Amniotic stem cell (primary cell): ENCODE measurements at places on chromosomes 4 and X.
A peak's percentile ranks its signal among the peaks of the same experiment; 100 is the strongest.

DNA sequence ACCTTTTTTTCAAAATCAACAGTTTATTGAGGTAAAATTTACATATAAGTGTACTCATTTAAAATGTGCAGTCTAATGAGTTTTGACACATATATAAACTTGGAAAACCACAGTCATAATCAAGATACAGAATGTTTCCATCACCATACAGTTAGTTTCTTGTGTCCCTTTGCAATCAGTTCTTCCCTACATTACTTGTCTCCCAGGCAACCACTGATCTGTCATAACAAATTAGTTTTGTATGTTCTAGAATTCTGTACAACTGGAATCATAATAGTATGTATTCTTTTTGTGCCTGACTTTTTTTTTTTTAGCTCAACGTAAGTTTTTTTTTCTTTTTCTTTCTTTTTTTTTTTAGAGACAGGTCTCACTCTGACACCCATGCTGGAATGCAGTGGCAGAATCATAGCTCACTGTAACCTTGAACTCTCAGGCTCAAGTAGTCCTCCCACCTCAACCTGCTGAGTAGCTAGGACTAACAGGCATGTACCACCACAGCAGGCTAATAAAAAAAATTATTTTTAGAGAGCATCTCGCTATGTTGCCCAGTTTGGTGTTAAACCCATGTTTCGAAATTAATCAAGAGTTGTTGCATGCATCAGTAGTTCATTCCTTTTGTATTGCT lies 26.9 kb downstream of the ARFIP1 start:
- no peak for DNase-seq

DNA sequence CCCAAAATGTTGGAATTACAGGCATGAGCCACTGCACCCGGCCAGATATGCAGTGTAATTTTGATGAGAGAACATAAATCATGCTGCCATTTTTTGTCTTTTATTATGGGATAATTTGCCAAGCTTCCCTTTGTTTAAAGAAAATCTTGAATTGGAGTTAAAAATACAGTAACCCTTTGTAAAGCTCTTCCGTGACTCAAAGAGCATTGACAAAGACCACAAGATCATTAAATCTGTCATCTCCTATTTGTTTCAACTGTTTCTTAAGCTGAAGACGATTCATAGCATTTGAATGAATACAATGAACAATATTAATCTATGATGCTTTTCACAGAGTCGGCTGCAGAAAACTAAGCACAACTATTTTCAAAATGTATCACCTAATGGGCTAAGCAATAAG lies 132.6 kb downstream of the ANAPC4 start:
- no peak for DNase-seq

- no peak for DNase-seq
Measured at GRCh38 chrX:7704205-7704604, 138.8 kb upstream of the VCX start.

- DNase-seq, result peak; percentile 48
Measured at GRCh38 chr4:188986271-188986689, 847.0 kb downstream of the TRIML1 start.

GRCh38 chrX:48937054-48937907 lies 18.5 kb upstream of the PIM2 start:
- no peak for DNase-seq

DNA sequence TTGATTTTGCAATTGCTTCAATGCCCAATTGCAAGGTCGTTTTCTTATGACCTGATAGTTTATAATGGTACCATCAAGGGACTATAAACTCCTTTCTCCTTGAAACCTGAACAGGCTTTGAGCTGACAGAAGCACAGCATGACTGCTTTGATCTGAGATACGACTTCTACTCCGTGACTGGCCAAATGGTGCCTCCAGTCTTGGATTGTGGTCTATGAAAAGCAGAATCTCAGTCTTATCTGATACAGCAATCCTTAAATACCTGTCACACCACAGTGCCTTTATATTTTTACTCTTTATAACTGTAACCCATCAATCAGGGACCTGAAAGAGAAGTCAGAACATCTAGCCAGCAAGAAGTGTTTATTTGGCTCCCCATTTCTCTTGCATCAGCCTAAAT lies 93.1 kb downstream of the DOCK11 start:
- DNase-seq, result no peak

- no peak for DNase-seq
Measured at GRCh38 chrX:116596010-116596409, 133.2 kb upstream of the CT83 start.

DNA sequence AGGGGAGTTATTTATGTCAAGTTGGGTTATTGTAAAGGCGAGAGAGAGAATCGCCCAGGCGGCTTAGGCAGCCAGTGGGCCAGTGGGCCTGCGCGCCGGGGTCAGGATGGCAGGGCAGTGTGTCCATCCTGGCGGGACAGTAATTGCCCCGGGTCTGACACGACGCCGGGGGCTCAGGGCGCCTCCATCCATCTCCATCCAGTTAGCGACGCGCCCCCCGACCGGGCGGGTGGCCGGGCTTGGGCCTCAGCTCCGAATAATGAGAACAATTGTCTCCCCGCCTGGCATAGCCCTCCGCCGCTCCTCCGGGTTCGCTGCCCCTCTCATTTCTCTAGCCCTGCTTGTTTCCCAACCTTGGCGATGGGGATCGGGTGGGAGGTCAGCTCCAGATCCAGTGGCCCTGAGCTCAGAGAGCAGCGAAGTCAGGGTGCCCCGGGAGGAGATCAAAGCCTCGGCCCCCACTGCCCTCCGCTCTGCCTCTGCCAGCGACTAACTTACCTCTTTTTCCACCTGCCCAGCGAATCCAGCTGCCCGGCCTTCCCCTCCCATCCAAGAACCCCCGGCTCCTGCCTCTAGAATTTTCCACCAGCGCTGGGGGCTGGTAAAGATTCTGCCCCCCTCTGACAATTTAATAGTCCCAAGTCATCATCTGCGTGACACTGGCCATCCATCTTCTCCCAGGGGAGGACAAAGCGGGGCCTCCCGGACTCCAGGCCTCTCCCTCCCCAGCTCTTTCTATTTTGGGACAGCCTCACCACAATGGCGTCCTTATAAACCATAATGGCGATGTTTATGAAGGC lies 56.9 kb upstream of the TMEM33 start:
- no peak for DNase-seq

- DNase-seq, result no peak
Measured at GRCh38 chrX:47500554-47500953, 17.5 kb upstream of the ZNF41 start.

DNA sequence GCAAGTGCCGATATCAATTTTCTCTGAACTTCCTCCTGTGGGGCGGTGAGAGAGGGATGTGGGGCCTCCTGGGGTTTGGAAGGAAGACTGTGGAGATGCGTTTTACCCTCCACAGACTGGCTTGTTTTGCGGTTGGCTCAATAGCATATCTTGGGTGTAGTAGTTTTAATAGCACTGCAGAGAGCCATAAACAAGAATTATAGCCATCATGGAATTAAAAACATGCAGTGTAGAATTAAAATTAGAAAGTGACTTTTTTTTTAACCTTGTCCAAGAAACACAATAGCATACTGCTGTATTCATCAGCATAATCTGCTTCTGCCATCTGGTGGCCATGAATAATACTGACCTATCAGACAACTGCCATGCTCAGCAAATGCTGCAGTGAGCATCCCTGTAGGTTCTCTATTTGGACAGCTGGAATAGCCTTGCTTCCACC lies 47.3 kb upstream of the SCML1 start:
- DNase-seq, result peak; percentile 35

DNA sequence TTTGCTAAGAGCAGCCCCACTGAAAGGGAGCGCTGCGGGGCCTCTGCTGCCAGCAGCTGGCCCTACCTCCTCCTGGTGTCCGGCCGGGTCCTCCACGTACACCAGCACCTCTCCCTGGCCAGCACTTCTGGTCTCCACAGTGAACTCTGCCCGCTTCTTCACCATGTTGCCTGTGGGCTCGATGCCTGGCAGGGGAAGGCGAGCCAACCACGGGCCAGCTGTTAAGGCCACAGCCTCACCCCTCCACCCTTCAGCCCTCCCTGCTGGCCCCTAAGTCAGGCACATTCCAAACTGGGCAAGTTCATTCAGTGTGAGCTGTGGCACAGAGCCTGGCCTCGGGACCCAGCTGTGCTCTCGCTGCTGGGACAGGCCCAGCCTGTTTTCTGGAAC lies 7.8 kb downstream of the FLNA start:
- no peak for DNase-seq

GRCh38 chr4:139740531-139741041 lies 75.0 kb downstream of the MGST2 start:
- peak; percentile 59 for DNase-seq

GRCh38 chr4:146175541-146176453 lies at the start of gene LSM6:
Gene LSM6 (plus strand): TSS chr4:146175718. CDS start chr4:146182922, 7,204 bp downstream.
- peak; percentile 52 for DNase-seq

DNA sequence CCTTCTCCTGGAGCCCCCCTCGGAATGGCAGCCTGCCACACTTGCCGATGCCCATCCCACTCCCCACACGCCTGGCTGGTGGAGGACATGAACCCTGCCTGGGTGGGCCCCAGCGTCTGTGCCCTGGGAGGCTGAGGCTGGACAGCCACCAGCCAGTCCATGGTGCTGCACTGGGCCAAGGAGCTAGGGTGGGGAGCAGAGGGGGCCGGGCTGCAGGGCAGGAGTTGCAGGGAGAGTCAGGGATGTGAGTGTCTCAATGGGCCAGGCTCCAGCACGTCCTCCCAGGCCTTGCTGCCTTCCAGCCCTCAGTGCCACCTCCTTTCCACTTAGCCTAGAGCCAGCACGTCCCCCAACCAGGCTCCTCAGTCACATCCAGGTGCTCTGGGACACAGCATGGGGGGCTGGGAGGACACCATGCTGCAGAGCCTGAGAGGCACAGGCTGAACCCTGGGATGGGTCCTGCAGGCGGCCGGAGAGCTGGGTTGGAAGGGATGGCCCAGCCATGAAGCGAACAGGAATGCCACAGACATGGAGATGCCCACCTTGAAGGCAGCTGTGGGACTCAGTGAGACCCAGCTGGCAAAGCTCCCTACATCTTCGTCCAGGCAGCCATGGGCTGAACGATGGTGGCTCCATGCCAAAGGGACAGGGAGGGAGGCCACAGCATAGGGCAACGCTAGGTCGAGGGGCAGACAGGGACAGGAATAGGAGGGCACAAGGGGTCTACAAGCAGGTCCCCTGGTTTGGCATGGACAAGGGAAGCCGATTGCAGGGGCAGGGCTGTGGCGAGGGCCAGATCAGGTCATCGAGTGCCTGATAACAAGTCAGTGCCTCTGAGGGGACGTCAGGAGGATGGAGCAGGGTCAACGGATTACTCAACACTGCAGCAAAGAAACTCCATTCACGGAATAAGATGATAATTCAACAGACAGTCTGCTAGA lies 30.1 kb upstream of the MXD4 start:
- no peak for DNase-seq

GRCh38 chrX:46918434-46918833 lies 6.2 kb downstream of the JADE3 start:
- no peak for DNase-seq

- DNase-seq, result no peak
Measured at GRCh38 chr4:42588909-42589308, 68.0 kb downstream of the ATP8A1 start.

DNA sequence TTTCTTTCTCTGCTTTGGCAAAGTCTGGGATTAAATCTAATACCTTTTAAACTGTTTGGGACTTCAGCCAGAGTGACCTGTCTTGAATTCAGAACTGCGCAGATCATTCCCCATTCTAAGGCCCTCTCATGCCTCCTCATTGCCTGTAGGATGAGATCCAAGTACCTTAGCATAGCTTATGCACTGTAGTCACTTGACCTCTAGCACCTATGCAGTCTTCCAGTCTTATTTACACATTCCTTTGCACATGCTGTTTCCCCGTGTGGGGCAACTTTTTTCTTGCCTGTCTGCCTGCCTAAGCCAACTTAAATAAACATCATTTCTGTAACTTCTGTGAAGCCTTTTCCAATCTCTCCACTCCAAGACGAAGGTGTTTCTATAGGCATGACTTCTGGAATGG lies 68.4 kb downstream of the AR start:
- no peak for DNase-seq

DNA sequence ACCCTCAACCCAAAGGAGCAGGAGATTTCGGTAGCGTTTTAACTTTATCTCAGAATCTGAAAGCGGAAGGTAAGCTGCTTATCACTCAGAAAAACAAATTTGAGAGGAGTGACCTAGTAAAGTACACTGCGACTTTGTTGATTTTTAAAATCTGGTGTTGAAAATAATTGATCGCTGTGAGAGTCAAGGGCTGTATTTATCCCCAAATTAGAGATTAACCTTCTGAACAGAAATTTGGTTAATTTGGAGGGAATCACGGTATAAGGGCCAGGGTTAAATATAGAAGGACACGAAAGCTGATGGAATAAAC lies 212 bp downstream of the CLCN4 start:
- DNase-seq, result no peak

GRCh38 chr4:25401066-25401465 lies 24.0 kb downstream of the ANAPC4 start:
- no peak for DNase-seq

GRCh38 chrX:154019633-154020528 lies at the start of gene IRAK1:
Gene IRAK1 (minus strand): TSS chrX:154019902. CDS start chrX:154019812, 90 bp downstream.
- DNase-seq, result peak; percentile 25

GRCh38 chr4:179352221-179352620 lies 1910.0 kb upstream of the AGA start:
- no peak for DNase-seq

DNA sequence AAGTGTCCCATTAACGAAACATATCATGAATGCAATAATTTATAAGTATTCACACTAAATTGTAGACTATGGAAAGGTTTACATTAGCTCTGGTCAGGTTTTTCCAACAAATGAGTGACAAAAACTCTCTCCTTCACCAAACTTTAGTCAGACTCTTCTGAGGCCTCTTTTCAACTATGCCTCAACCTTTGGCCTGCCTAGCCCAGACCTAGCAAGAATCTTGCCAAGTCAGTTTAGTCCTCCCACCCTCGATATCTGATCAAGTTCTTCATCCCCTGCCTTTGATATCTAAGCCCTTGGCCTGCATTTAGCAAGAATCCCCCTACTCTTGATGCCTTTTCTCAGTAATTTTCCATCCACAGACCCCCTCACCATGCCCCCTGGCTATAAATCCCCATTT lies 37.9 kb downstream of the CCDC158 start:
- DNase-seq, result no peak

DNA sequence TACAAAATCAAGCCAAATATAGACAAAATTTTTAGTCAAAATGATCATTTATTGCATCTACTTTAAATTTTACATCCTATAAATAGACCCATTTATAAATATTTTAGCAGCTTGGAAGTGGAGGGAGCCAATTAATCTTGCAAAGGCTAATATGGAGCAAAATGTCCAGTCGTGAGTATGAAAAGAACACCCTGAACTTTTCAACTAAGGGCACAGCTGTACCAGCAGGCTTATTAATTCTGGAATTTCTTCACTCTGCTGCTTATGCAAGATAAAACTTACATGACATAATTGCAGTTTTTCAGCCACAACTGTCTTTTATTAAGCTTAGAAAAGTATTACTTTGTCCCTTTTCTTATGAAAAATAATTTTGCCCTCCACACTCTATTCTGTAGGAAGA lies 22.9 kb upstream of the USP53 start:
- no peak for DNase-seq

DNA sequence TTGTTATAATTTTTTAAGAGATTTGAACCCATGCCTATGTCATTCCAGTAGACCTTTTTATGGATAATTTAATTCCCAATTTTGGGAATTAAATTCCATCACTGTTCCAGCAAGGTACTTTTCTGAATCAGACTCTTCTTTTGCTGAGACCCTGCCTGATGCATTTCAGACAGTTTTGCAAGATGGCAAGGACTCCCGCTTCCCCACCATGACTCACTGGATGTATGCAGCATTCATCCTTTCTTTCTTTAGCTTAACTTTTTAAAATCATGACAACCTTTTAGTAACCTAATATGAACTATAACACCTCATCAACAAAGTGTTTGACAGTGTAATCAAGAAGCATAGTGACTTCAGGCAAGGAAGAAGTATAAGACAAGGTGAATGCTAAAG lies 178.1 kb upstream of the LEF1 start:
- no peak for DNase-seq

- no peak for DNase-seq
Measured at GRCh38 chr4:112532267-112532666, 16.3 kb upstream of the NEUROG2 start.
